ENCODE measurements at places on chromosomes 11 and 22.

DNA sequence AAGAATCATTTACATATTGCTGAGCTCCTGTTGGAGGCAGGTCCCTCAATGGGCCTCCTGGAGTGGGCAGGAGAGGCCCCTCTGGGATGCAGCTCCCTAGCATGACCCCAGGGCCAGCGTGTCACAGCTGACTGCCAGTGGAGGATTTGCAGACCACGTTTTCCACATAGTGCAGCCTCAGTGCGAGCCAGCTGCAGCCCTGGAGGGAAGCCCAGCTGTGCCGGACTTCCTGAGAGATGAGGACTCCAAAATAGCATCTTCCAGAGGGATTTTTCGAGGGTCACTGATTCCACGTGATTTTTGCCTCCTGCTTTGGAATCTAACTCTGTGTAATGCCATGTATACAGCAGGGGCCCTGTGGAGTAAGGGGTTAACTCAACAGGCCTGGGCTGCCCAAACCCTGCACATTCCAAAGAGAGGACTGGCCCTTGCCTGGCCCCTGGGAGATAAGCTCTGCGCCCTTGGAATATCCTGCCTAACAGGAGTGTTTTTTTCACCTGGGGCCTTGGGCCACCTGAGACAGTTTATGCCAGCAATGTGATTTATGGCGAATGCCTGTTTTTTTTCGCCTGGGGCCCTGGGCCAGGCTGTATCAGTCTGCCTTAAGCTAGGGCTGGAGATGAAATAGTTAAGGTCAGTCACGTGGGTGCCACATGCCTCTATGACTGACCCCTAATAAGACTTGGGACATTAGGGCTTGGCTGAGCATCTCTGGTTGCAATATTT is 47.4 kb downstream of the RPS6KA4 start:
- DNase-seq, result no peak

GRCh38 chr11:133936592-133936991 is 20.2 kb downstream of the IGSF9B start:
- DNase-seq, result no peak

DNA sequence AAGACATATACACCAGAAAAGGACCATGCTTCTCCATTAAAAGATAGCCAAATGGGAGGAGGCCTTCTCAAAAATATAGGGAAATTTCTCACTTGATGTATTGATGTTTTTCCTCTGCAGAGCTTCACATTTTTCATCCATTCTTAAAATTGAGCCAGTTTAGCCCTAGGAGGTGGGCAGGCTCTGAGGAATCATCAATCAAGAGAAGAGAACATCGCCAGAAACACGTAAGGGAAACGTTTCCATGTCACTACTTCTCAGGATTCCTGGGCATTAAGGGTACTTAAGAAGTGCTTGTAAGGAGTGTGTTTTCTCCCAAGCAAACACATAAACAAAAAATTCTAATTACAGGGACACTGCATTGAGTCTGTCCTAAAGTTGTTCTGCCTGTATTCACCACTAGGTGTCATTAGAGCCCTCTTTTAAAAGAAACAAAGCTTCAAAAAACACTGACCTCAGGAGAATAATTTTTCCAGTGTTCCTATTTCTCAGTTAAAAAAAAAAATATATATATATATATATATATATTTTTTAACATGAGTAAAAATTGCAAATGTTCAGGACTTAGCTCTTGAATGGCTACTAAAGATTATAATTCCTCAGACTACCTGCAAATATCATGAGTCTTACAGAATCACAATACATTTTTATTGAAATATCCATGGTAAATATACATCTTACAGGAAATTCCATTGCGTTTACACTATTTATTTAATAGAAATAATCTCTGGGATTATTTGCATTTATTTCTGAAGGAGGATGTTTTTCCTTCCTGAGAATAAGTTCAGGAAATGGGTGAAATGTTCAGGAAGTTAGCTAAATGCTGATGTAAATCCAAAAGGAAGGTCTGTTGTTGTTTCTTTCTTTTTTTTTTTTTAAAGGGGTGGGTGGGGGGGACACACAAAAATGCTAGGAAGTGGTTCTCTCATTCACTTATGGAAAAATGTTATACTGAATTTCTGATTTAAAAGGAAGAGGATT is 16.0 kb downstream of the FZD4 start:
- DNase-seq, result no peak

DNA sequence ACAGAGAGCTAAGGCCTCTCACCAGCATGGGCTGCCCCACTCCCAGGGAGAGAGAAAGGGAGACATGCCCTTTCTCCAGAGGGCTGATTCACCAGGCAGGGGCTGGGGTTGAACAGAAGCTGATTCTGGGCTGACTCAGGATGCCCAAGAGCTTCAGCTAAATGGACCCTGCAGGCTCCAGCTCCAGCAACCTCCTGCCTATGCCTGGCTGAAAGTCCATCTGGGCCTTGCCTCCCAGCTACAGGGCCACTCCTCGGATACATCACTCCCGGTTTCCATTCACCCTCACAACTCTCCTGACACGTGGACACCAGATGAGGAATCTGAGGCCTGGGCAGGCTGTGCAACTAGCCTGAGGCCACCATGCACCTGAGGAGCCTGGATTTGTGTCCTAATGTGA is 215.5 kb downstream of the BUD13 start:
- no peak for DNase-seq

GRCh38 chr11:122727101-122727929 is 71.8 kb downstream of the UBASH3B start:
- no peak for DNase-seq

- DNase-seq, result no peak
Measured at GRCh38 chr22:37630839-37631435, 8.5 kb upstream of the SH3BP1 start.

- DNase-seq, result no peak
Measured at GRCh38 chr11:111378185-111378860, 752 bp downstream of the POU2AF1 start.

GRCh38 chr11:71145368-71145767 is 107.0 kb downstream of the SHANK2 start:
- no peak for DNase-seq

DNA sequence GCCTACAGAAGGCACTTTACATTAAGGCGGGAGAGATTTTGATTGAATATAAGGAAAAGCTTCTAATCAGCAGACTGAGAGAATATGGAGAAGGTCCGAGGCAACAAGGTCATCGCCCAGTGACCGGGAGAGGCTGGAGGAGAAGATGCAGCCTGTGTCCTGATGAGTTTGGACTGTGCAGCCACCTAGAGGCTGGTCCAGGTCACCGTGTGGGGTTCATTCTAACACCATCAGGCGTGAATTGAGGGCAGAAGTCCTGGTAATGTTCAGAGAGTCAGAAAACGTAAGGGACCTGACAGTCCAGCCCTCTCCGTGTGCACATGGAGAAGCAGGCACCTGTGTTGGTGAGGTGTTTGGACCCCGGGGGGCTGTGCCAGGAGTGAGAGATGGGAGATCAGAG is 102.7 kb downstream of the FEZ1 start:
- DNase-seq, result no peak

- DNase-seq, result no peak
Measured at GRCh38 chr11:130813196-130813595, 103.1 kb downstream of the SNX19 start.

DNA sequence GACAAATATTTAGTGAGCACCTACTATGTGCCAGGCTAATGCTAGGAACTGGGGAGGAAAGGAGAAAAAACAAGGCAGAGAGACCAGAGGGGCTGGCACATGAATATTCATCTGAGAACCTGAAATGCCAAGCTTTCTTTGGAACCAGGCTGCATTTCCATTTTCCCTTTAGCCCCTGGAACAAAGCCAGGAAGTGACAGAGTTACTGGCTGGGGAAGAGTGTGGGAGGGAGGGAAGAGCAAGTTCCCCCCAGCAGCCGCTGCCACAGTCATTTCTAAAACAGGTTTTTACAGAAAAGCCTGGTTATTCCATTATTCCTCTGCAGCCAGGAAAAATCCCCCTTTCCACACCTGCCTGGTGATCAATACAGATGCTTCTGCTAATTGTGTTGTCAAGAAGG is 97.0 kb downstream of the SPON1 start:
- DNase-seq, result no peak

- DNase-seq, result no peak
Measured at GRCh38 chr11:79232346-79232745, 208.5 kb downstream of the TENM4 start.

- DNase-seq, result no peak
Measured at GRCh38 chr22:46043816-46044620, 67.1 kb upstream of the WNT7B start.

GRCh38 chr22:17808693-17809403 is 34.6 kb upstream of the BID start:
- no peak for DNase-seq

- DNase-seq, result no peak
Measured at GRCh38 chr11:88631497-88631896, 294.0 kb upstream of the CTSC start.

DNA sequence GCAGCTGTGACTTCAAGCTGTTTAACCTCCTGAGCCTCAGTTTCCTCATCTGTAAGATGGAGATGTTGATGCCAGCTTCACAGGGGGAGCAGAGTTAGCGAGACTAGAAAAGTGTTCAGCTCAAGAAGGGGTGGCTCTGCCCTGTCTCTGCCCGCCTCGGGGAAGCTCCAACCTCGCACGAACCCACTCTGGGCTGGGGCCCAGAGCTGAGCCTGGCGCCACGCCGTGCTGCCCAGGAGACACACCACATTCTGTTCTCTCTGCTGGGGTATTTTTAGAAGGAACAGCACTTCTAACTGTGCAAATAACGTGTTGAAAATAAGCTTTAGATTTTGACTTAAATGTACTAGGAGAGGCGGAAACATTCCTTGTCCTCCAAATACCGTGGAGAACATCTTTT is 74.1 kb downstream of the PHF21B start:
- DNase-seq, result no peak

- no peak for DNase-seq
Measured at GRCh38 chr11:73797457-73797856, 9.8 kb downstream of the MRPL48 start.

DNA sequence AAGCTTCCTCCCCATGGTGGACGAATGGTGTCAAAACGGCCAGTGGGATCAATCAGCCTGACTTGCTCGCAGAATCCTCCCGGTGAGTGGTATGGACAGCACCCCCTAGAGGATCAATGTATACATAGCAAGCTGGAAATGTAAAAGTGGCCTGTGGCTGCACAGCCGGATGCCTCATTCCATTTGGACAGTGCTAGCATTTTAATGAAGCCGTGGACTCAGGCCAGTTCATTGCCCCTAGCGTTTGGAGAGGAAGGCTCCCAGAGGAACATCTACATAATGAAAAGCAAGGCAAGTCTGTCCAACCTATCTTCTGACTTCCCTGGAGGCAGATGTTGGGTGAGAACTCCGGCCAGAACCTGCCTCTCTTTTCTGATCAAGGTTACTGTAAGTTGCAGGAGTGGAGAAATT is 942.3 kb downstream of the NTM start:
- DNase-seq, result no peak

GRCh38 chr11:14042686-14043465 is 80.4 kb downstream of the SPON1 start:
- DNase-seq, result no peak

DNA sequence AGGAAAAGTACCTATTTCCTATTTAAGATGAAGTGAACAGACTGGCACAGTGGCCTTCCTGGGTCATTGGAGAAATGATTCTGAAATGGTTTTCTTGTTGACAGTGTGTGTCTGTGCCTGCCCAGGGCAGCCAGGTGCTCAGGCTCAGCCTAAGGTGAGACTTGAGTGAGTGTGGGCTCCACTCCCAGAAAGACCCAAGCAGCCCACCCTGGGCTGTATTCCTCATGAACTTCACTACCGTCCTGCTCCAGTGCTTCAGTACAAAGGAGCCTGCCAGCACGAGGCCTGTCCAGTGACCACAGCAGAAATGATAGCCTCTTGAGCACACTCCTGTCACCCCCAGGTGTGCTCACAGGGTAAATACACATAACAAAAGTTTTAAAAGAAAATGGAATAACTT is 49.5 kb downstream of the GAB4 start:
- DNase-seq, result no peak

- no peak for DNase-seq
Measured at GRCh38 chr11:100066399-100066798, 620.7 kb upstream of the ARHGAP42 start.

GRCh38 chr22:50627642-50628542 is at the start of gene ARSA:
TSS of gene ARSA (minus strand) at chr22:50628152. CDS start at chr22:50627779, 373 bp downstream.
- DNase-seq, result peak; percentile 27

GRCh38 chr11:111456859-111457730 is 55.1 kb downstream of the BTG4 start:
- no peak for DNase-seq

GRCh38 chr22:46209262-46209661 is 40.8 kb downstream of the CDPF1 start:
- DNase-seq, result no peak

- DNase-seq, result no peak
Measured at GRCh38 chr11:57471496-57471895, 11.2 kb downstream of the RTN4RL2 start.

DNA sequence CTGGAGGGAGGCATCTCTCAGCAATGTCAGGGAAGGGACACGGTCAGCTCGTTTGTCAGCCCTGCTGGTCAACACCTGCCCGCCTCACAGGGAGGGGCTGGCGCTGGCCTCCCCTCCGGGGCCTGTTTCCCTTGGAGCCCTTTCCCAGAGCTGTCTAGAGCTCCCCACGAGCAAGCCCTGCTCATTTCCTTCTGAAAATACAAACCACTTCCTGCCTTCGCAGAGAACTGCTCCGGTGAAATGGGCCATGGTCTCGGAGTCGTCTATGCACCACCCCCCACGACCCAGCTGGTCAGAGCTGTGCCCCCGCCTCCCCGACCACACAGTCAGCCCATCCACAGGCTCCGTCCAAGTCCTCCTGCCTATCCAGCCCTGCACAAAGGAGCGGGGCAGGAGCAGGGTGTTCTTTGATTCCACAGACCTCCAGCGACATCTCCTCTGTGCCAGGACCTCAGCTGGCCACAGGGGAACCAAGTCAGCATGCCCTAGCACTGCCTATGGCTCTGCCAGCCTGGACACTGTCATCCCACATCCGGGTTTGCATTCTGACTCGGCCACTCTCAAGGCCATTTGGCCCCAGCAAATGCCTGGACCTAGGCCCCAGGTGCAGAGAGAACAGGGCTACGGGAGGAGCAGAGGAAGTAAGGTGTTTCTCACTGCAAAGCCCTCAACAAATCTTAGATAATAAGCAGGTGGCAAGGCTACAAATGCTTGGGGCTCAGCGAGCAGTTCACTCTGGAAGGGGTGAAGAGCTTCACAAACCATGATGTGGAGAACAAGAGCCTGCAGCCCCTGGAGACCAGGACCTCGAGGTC is 82.1 kb upstream of the WNT11 start:
- DNase-seq, result no peak

- DNase-seq, result no peak
Measured at GRCh38 chr22:46409631-46410210, 74.2 kb downstream of the TRMU start.

- no peak for DNase-seq
Measured at GRCh38 chr11:15888556-15889345, 467.6 kb downstream of the SOX6 start.

DNA sequence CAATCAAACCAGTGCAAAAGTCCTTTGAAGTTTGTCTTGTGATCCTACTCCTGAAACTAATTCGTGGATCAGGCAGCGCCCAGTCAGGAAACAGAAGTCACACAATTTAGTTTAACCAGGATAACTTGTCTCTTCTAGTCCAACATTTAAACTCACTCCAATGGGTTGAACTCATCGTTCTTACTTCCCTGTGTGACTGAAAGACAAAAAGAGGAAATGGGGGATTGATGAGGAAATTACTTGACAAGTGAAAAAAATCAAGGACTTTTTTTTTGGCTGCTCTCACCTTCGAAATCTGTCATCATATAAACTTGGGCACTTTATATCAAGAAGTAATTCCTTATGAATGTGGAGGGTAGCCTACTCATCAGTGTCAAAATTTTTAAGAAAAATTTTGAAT is 78.4 kb downstream of the HSD17B12 start:
- no peak for DNase-seq

- no peak for DNase-seq
Measured at GRCh38 chr11:13111813-13112130, 102.7 kb downstream of the RASSF10 start.

GRCh38 chr11:78083021-78083420 is 3.4 kb upstream of the NDUFC2 start:
- DNase-seq, result no peak

Data from GM04503 (cell line).